ENCODE measurements at places on chromosomes 11 and 22. TPM values are rescaled to one million over a fixed set of nuclear protein-coding genes. Genes with fewer than 3 reads are reported as not detected.

Gene DLG2
- total RNA-seq, result 6.2 TPM

DNA sequence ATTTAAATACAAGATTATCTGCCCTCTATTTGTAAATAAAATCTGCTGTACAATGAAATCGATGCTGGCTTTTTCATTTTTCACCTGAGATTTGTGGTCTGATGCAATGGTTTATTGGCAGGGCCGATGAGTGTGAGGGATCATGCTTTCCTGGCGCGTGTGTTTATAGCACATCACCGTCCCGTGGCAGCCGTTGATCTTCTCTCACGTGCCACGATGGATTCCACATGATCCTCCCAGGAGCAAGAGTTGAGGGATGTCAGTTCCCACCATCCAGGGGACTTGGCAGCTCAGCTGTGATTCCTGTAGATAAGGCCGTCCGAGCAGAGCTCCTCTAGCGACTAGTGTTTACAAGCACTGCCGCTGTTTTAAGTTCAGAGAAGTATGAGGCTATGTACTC is 213.7 kb downstream of the TBC1D22A start:
- DNase-seq, result no peak

Gene POU2AF2
- not detected for total RNA-seq

Gene PRG3
- total RNA-seq, result not detected

- no peak for DNase-seq
Measured at GRCh38 chr11:106152824-106153223, 75.4 kb downstream of the AASDHPPT start.

DNA sequence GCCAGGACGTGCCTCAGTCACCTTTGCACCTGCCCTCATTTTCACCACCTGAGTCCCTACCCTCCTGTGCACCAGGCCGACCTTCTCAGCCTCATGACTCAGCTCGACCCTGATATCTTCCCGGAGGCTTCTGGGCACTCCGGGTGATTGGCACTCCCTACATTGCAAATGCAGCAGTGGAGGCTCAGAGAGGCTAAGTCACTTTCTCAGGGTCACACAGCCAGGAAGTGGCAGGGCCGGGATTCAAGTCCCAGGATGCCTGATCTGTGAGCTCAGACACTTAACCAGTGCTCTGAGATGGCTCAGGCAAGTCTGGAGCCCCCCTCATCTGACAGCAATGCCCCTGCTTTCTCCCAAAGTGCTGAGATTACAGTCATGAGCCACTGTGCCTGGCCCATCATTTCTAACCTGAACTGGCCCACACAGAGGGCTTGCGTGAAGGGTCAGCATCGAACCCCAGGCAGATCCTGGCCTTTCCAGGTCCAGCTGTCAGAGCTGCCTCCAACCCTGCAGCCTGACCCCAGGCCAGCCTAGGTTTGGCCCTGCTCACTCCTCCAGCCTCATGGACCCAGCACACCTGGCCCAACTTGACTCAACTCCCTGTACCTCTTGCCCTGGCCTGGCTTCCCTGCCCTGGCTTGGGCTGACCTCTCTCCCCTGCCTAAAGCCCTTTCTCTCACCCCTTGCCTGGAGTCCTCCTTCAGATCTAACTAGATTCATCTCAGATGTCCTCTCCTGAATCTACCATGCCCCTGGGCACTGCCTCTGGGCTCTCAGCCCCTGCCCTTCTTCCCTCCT is 40.7 kb upstream of the RTL6 start:
- DNase-seq, result no peak

GRCh38 chr11:119673759-119674336 is 55.2 kb downstream of the NECTIN1 start:
- DNase-seq, result no peak

Gene RAG1
- total RNA-seq, result 0.68 TPM

- DNase-seq, result no peak
Measured at GRCh38 chr11:72709478-72710238, 35.4 kb upstream of the PDE2A start.

Measured in naive thymus-derived CD8-positive, alpha-beta T cell (primary cell).